Thyroid gland (tissue), 4 donors: ENCODE measurements at places on chromosomes 2 and 18. TPM values are rescaled to one million over a fixed set of nuclear protein-coding genes. Genes with fewer than 3 reads are reported as not detected.

- H3K36me3 ChIP-seq, result no peaks in the 10 kb centered on the region
- no peak overlapping the region for H3K4me3 ChIP-seq
- peak; percentile 65 for DNase-seq
- H3K4me1 ChIP-seq, result peaks cover 5% of the 10 kb centered on the region
- H3K27me3 ChIP-seq, result no peaks in the 10 kb centered on the region
- no peak overlapping the region for H3K27ac ChIP-seq
Measured at GRCh38 chr2:56244911-56245530, 61.2 kb downstream of the CCDC85A start.

DNA sequence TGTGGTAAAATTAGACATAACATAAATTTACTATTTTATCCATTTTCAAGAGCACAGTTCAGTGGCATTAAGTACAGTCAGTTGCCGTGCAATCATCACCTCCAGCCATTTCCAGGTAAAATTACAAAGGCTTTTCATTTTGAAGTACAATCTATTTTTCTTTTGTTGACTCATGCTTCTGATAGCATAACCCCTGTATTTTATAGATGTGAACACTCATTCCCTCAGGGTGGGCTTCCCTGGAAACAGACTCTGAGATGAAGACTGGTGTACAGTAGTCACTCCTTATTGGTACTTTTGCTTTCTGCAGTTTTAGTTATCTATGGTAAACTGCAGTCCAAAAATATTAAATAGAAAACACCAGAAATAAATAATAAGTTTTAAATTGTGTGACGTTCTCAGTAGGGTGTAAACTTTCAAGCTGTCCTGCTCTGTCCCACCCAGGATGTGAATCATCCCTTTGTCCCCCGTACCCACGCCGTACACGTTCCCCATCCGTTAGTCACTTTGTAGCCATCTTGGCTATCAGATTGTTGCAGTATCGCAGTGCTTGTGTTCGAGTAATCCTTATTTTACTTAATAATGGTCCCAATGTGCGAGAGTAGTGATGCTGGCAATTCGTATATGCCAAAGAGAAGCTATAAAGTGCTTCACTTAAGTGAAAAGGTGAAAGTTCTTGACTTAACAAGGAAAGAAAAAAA lies 41.1 kb upstream of the NAB1 start:
- H3K4me3 ChIP-seq, result no peak overlapping the region
- DNase-seq, result no peak
- no peak overlapping the region for H3K27ac ChIP-seq
- no peaks in the 10 kb centered on the region for H3K27me3 ChIP-seq
- no peaks in the 10 kb centered on the region for H3K4me1 ChIP-seq

- no peaks in the 10 kb centered on the region for H3K4me1 ChIP-seq
- H3K27me3 ChIP-seq, result no peaks in the 10 kb centered on the region
- no peaks in the 10 kb centered on the region for H3K36me3 ChIP-seq
- DNase-seq, result no peak
Measured at GRCh38 chr2:67930156-67930555, 132.6 kb downstream of the C1D start.

DNA sequence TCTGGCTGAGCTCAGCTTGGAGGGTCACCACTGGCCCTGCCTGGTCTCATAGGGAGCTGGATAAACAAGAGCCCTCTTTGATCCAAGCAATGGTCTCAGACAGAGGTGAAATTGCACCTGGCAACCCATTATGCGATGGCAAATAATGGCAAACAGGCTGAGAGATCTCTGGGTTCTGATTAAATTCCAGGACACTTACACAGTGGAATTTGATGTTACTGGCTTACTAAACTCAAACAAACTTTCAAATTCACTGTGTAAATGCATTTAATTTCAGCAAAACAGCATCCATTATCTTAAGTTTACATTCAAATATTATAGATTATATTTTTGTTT lies 19.5 kb upstream of the STAT4 start:
- no peaks in the 10 kb centered on the region for H3K36me3 ChIP-seq
- no peak overlapping the region for H3K27ac ChIP-seq
- DNase-seq, result no peak

- no peaks in the 10 kb centered on the region for H3K27me3 ChIP-seq
- no peaks in the 10 kb centered on the region for H3K36me3 ChIP-seq
- no peak overlapping the region for H3K4me3 ChIP-seq
- DNase-seq, result peak; percentile 95
- peaks cover 29% of the 10 kb centered on the region for H3K4me1 ChIP-seq
- peak overlapping the region; percentile 87 for H3K27ac ChIP-seq
Measured at GRCh38 chr2:111185361-111186022, 64.8 kb downstream of the BCL2L11 start.

GRCh38 chr2:134582547-134582899 lies 136.3 kb downstream of the TMEM163 start:
- H3K4me3 ChIP-seq, result no peak overlapping the region
- H3K27me3 ChIP-seq, result no peaks in the 10 kb centered on the region
- H3K27ac ChIP-seq, result no peak overlapping the region
- H3K36me3 ChIP-seq, result no peaks in the 10 kb centered on the region
- H3K4me1 ChIP-seq, result no peaks in the 10 kb centered on the region

UGT1A5 gene
- 1.8 TPM for total RNA-seq

- no peak for DNase-seq
- no peak overlapping the region for H3K4me3 ChIP-seq
- H3K27me3 ChIP-seq, result no peaks in the 10 kb centered on the region
- no peaks in the 10 kb centered on the region for H3K36me3 ChIP-seq
Measured at GRCh38 chr2:97906307-97906706, 89.4 kb downstream of the TMEM131 start.

SERPINE2 gene
- total RNA-seq, result 19.4 TPM

ARHGAP25 gene
- 9.3 TPM for total RNA-seq

- H3K27me3 ChIP-seq, result no peaks in the 10 kb centered on the region
- H3K27ac ChIP-seq, result no peak overlapping the region
- DNase-seq, result no peak
- no peak overlapping the region for H3K4me3 ChIP-seq
- no peaks in the 10 kb centered on the region for H3K36me3 ChIP-seq
- no peaks in the 10 kb centered on the region for H3K4me1 ChIP-seq
Measured at GRCh38 chr18:63997041-63997440, 27.2 kb downstream of the SERPINB8 start.

DNA sequence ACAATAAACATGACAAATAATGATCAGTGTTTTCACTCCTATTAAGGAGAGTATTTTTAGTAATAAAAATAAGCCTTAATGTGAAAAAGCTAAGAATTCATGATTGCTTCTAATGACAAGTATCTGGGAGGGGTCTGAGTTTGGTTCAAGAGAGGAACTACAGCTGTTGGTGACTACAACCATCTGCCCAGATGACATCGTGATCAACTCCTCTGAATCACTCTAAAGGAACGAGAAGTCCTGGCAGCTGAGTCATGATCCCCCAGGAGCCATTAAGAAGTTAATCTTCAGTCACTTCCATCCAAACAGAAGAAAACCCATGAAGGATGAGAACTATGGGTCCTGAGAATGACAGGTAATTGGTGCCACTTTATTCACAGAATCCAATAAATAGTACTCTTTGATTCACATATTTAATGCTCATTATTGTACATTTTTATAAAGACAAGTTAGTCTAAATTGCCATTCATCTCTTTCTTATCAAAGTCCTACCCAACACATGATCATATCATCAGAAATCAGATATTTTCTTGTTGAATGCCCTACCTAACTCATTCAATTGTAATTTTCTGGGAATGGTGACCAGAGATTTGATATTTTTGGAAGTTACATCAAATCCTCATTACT lies 6.8 kb downstream of the TFPI start:
- H3K36me3 ChIP-seq, result no peaks in the 10 kb centered on the region
- H3K27me3 ChIP-seq, result no peaks in the 10 kb centered on the region
- no peak overlapping the region for H3K4me3 ChIP-seq
- no peaks in the 10 kb centered on the region for H3K4me1 ChIP-seq

DNA sequence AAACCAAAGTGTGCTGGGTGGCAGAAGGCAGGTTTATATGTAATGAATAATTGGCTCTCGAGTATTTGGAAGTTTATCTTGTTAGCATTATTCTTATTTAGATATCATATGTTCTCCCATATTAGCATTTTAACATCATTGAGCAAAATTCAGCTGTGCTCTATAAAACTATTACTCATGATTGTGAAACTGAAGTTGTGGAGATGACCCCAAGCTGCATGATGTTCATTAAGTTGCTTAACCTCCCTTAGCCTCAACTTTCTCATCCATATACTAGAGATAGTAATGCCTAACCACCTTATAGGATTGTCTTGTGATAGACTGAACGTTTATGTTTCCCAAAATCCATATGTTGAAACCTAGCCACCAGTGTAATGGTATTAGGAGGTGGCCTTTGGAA lies 346.3 kb downstream of the SATB2 start:
- H3K36me3 ChIP-seq, result no peaks in the 10 kb centered on the region
- no peak overlapping the region for H3K27ac ChIP-seq
- no peaks in the 10 kb centered on the region for H3K27me3 ChIP-seq
- no peaks in the 10 kb centered on the region for H3K4me1 ChIP-seq

RMND5A gene
- total RNA-seq, result 44.9 TPM
